ENCODE measurements at places on chromosomes 1 and 21.

DNA sequence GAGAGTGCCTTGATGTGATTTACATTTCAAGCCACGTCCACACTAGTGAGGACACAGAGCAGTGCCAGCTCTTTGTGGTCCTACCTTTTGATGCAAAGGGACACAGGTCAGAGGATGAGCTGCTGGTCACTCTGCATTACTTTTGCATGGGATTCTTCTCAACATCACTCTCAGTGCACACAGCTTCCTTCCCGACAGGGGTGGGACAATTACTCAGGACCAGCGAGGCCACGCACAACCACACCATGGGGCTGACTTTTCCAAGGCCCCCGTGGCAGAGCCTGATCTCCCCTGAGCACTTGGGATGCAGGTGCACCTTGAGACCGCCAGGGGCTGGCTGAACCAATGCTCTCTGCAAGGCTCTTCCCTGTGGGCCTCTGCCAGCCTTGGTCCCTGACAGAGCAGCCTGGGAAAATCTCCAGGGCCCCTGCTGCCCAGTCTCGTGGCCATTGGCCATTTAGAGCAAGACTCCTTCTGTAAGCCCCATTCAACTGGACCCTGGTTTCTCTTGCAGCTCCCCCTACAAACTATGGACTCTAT lies 13.2 kb upstream of the PRAMEF12 start:
- no peak overlapping the region for H3K4me3 ChIP-seq
- DNase-seq, result no peak
- no peaks in the 10 kb centered on the region for H3K27me3 ChIP-seq
- no peaks in the 10 kb centered on the region for H3K4me1 ChIP-seq
- no peak overlapping the region for H3K27ac ChIP-seq

DNA sequence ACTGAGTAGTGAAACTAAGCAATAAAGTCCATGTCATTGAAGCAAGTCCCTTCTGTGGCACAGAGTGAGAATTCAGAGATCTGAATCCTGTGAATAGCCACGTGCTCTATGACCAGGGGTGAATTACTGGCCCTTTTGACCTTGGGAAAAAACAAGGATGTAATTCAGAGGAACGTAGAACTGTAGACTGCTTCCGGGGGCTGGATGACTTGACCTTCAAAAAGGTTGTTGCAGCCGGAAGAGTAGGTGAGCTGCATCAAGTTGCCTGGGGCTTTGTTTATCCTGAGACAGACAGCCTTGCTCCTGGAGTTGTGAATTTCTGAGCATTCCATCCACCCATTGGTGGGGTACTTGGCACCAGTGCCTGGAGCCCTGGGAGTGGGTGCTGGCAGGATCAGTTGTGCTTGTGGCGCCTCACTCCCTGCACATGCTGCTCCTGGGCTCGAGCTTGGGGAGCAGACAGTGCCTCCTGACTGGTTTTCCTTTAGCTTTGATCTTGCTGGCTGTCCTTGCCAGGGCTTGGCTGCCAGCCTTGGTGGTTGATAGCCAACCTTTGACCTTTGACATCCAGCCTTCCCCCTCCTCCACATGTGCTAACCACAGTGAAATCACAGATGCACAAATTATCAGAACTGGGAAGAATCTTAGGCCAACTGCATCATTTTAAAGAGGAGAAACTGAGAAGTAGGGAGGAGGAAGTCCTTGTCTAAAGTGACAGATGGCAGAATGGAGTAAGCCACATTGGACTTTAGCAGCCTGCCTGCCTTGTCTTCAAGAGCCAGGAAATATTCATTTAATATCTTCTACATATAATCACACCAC lies 16.2 kb upstream of the MYOG start:
- H3K27me3 ChIP-seq, result no peaks in the 10 kb centered on the region
- H3K4me3 ChIP-seq, result no peak overlapping the region
- no peaks in the 10 kb centered on the region for H3K36me3 ChIP-seq
- DNase-seq, result no peak
- H3K4me1 ChIP-seq, result no peaks in the 10 kb centered on the region

- H3K4me3 ChIP-seq, result no peak overlapping the region
- no peak overlapping the region for H3K27ac ChIP-seq
- H3K36me3 ChIP-seq, result no peaks in the 10 kb centered on the region
- H3K27me3 ChIP-seq, result no peaks in the 10 kb centered on the region
These were observed 93.8 kb downstream of the ZFYVE9 start for GRCh38 chr1:52235646-52236045.

GRCh38 chr1:63883494-63884235 lies 109.8 kb downstream of the ROR1 start:
- H3K4me3 ChIP-seq, result no peak overlapping the region
- no peaks in the 10 kb centered on the region for H3K36me3 ChIP-seq
- no peaks in the 10 kb centered on the region for H3K4me1 ChIP-seq
- peak overlapping the region; percentile 39 for H3K27ac ChIP-seq
- no peaks in the 10 kb centered on the region for H3K27me3 ChIP-seq

GRCh38 chr1:44592208-44593145 lies 81.8 kb downstream of the TMEM53 start:
- no peak for DNase-seq
- peaks cover under 1% of the 10 kb centered on the region for H3K27me3 ChIP-seq
- H3K36me3 ChIP-seq, result no peaks in the 10 kb centered on the region
- H3K4me1 ChIP-seq, result no peaks in the 10 kb centered on the region
- H3K27ac ChIP-seq, result no peak overlapping the region

- no peaks in the 10 kb centered on the region for H3K4me1 ChIP-seq
- no peaks in the 10 kb centered on the region for H3K36me3 ChIP-seq
- H3K27ac ChIP-seq, result no peak overlapping the region
- no peaks in the 10 kb centered on the region for H3K27me3 ChIP-seq
- DNase-seq, result no peak
- no peak overlapping the region for H3K4me3 ChIP-seq
These were observed 15.6 kb upstream of the THEM4 start for GRCh38 chr1:151924691-151925587.

DNA sequence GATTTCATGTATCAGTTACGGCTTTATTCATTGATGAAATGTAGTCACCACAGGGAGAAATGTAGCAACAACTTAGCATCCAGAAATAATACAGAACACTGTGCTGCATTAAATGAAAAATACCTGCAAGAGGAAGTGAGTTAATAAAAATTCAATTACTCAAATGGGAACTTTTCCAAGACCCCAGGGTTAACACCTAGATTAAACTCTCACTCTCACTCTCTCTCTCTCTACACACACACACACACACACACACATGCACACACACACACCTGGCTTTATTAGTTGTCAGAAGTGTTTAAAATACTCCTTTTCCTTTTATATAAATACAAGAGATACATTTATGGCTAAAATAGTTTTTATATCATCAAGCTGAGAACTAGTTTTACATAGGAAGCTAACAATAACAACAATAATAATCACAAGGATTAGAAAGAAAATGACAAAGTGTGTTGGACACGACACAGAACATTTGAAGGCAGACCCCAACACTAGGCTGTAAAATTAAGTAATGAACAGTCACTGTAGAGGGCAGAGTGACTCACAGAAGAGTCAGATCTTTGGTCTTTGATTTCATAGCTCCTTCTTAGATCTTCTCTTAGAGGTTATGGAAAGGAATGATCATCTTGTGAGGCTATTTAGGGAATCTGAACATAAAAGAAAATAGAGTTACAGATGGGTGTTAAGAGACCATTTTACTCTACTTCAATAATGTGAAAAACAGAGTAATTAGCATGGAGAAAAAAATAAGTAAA lies 1266.0 kb upstream of the ADGRL2 start:
- no peaks in the 10 kb centered on the region for H3K36me3 ChIP-seq
- H3K27me3 ChIP-seq, result no peaks in the 10 kb centered on the region
- no peak for DNase-seq

DNA sequence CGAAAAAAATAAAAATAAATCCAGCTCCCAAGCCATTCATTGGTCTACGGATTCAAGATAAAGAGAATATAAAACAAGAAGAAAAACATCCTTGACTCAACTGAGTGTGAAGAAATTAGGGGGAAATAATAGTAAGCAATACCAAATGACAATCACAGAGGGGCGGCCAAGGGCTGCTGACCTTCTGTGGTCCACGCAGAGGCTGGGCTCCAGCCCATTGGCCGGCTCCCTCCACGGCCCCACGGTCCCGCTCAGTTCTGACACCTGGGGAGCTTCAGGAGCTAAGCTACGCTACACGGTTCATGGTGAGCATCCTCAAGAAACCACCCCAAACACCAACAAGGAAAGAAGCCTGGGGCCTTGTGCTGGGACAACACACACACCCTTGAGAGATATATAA lies 400 bp upstream of the KRTAP10-12 start:
- peaks cover 50% of the 10 kb centered on the region for H3K27me3 ChIP-seq
- no peak overlapping the region for H3K4me3 ChIP-seq
- no peak overlapping the region for H3K27ac ChIP-seq
- H3K4me1 ChIP-seq, result no peaks in the 10 kb centered on the region

GRCh38 chr21:42233067-42233961 lies 14.4 kb downstream of the ABCG1 start:
- DNase-seq, result peak; percentile 71
- no peak overlapping the region for H3K4me3 ChIP-seq
- no peaks in the 10 kb centered on the region for H3K27me3 ChIP-seq
- no peaks in the 10 kb centered on the region for H3K36me3 ChIP-seq
- H3K4me1 ChIP-seq, result peaks cover 19% of the 10 kb centered on the region

GRCh38 chr1:153532769-153533599 lies 2.8 kb downstream of the S100A6 start:
- DNase-seq, result peak; percentile 87
- H3K27me3 ChIP-seq, result no peaks in the 10 kb centered on the region
- H3K4me1 ChIP-seq, result no peaks in the 10 kb centered on the region
- peak overlapping the region; percentile 99 for H3K27ac ChIP-seq
- H3K4me3 ChIP-seq, result peak overlapping the region; percentile 91
- H3K36me3 ChIP-seq, result no peaks in the 10 kb centered on the region

- H3K27me3 ChIP-seq, result no peaks in the 10 kb centered on the region
- DNase-seq, result no peak
- no peak overlapping the region for H3K4me3 ChIP-seq
- H3K4me1 ChIP-seq, result no peaks in the 10 kb centered on the region
- H3K27ac ChIP-seq, result no peak overlapping the region
- H3K36me3 ChIP-seq, result no peaks in the 10 kb centered on the region
These were observed 111.1 kb downstream of the LMO4 start for GRCh38 chr1:87439821-87440220.

DNA sequence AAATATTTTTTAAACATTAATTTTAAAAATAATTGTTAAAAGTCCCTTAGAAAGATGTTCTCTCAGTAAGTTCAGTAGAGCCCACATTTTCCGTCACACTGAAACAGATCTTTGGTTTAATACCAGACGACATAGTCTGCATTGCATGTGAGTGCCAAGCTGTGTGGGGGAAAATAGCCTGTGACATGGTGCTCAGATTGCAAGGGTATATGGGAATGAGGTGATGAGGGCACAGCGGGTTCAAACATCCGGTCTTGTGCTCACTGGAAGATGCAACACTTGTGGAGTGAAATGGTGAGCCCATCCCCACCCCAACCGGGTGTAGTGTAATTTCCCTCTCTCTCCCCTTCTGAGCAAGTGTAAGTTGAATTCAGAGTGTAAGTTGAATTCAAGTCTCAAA lies 114.3 kb downstream of the PEX14 start:
- no peak overlapping the region for H3K4me3 ChIP-seq
- no peak overlapping the region for H3K27ac ChIP-seq
- DNase-seq, result no peak
- no peaks in the 10 kb centered on the region for H3K36me3 ChIP-seq

GRCh38 chr1:229508823-229509337 lies 739 bp upstream of the NUP133 start:
- H3K27ac ChIP-seq, result peak overlapping the region; percentile 99
- H3K4me1 ChIP-seq, result no peaks in the 10 kb centered on the region
- H3K4me3 ChIP-seq, result peak overlapping the region; percentile 99
- no peaks in the 10 kb centered on the region for H3K27me3 ChIP-seq
- H3K36me3 ChIP-seq, result no peaks in the 10 kb centered on the region

DNA sequence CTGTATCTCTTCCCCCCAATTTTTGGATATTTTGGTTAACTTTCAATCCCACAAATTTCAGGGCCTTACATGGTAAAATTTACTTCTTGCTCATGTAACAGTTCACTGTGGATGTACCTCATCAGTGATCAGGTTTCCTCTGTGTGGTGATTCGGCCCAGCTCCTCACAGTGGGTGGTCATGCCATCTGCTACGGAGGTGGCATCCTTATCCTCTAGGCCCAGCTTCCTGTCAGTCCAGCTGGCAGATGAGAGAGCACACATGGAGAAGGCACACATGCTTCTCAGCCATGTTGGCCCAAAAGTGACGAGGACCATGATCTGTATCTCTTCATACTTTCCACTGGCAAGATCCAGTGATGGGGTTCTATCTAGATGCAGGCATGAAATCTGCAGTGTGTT lies 27.2 kb downstream of the PCBP3 start:
- H3K4me1 ChIP-seq, result no peaks in the 10 kb centered on the region
- DNase-seq, result no peak
- no peak overlapping the region for H3K4me3 ChIP-seq
- no peaks in the 10 kb centered on the region for H3K36me3 ChIP-seq
- H3K27ac ChIP-seq, result no peak overlapping the region
- H3K27me3 ChIP-seq, result no peaks in the 10 kb centered on the region

- H3K4me3 ChIP-seq, result no peak overlapping the region
- H3K27me3 ChIP-seq, result no peaks in the 10 kb centered on the region
- H3K4me1 ChIP-seq, result no peaks in the 10 kb centered on the region
- no peaks in the 10 kb centered on the region for H3K36me3 ChIP-seq
These were observed 156.5 kb downstream of the PCNX2 start for GRCh38 chr1:233138788-233139585.

DNA sequence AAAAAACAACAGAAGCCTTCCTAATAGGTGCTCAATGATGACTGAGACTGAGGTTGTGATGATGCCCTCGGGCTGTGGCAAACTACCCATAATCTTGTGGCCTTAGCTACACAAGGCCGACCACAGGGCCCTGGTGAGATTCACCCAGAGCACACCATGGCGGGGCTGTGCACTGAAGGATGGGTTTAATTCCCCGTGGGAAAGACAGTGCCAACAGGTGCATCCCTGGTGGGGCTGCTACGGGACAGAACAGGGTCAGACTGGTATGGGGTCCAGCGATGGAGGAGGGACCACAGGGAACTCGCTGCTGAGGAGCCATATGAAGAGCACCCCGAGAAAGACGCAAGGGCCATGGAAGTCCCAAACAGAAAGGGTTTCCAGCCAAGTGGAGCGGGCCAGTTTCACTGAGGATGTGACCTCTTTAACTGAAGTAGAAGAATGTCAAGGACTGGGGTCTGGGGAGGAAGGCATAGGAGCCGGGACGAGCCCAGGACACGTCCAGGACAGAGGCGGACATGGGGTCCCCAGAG lies 21.3 kb downstream of the PRDM15 start:
- no peaks in the 10 kb centered on the region for H3K36me3 ChIP-seq
- no peak for DNase-seq
- H3K4me1 ChIP-seq, result no peaks in the 10 kb centered on the region
- H3K4me3 ChIP-seq, result no peak overlapping the region
- no peaks in the 10 kb centered on the region for H3K27me3 ChIP-seq
- no peak overlapping the region for H3K27ac ChIP-seq

DNA sequence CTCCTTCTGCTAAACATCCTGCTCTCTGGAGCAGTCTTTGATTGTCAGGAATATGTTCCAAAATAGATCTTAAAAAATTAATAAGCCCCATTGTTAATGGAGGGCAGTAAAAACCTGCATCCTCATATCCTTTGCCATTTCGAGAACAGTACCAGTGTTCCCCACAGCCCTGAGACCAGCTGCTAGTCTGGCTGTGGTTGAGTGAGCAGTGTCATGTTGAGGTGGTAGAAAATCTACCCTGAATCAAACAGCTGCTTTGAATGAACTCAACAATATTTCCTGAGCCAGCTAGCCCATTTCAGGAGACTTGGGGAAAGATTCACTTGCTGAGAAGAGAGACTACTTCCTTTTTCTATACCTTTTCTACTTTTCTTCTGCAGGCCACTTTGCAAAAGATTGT lies 24.4 kb downstream of the FABP3 start:
- H3K27ac ChIP-seq, result no peak overlapping the region
- DNase-seq, result no peak
- H3K4me1 ChIP-seq, result no peaks in the 10 kb centered on the region
- no peaks in the 10 kb centered on the region for H3K36me3 ChIP-seq
- no peaks in the 10 kb centered on the region for H3K27me3 ChIP-seq

- DNase-seq, result no peak
- H3K36me3 ChIP-seq, result peaks cover 3% of the 10 kb centered on the region
- no peak overlapping the region for H3K4me3 ChIP-seq
- no peak overlapping the region for H3K27ac ChIP-seq
These were observed 1246.3 kb downstream of the NCAM2 start for GRCh38 chr21:22244516-22244915.
